Activated CD8-positive, alpha-beta memory T cell treated with anti-CD3 and anti-CD28 coated beads for 4 hours (primary cell): ENCODE measurements at places on chromosomes 5 and 9.

- no peak for DNase-seq
Observed at GRCh38 chr5:72842816-72843215, 26.4 kb downstream of the TNPO1 start.

DNA sequence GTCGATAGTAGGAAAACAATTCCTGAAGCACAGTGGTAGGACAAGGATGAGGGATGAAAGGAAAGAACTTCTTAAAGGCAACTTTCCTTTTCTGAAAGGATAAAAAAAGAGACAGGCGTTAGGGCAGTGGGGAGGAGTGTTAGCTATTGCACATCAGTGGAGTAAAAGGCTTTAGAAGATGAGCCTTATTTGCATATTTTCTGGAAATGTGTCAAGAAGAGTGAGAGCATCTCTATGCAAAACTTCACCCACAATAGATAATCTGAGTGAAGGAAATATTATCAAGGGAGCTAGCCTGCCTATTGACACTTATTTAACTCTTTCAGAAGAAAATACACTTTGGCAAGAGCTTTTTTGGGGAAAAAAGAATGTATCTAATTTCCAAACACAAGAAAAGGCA is 151.6 kb downstream of the MACIR start:
- no peak for DNase-seq

GRCh38 chr5:81749561-81750307 is 1.2 kb downstream of the SSBP2 start:
- peak; percentile 9 for DNase-seq

DNA sequence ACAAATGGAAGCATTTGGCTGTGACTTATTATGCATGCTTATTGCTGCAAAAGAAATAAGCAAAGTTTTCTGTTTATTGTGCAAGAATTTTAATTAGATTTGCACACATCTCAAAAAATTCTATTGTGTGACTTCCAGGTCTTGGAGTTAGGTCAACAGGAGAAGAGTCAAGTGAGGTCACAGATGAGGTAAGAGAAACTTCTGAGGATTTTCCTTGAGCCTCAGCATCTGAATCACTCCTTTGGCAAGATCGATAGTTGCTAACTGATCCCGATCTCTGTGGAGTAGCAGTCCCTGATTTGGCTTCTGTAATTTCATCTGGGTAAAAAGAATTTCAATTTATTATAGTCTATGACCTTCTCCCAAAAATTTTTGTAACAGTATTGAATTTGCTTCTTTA is 6.9 kb upstream of the TTC33 start:
- no peak for DNase-seq

GRCh38 chr9:127369428-127369827 is 27.5 kb upstream of the SLC2A8 start:
- DNase-seq: no peak
